Immature natural killer cell (primary cell): ENCODE measurements at places on chromosomes 6 and 20. TPM values are rescaled to one million over a fixed set of nuclear protein-coding genes. Genes with fewer than 3 reads are reported as not detected.

GRCh38 chr6:111862741-111863140 lies 10.5 kb downstream of the FYN start:
- peaks cover 3% of the 10 kb centered on the region for H3K36me3 ChIP-seq
- H3K4me3 ChIP-seq = peak overlapping the region; percentile 2
- no peak for DNase-seq
- peak overlapping the region; percentile 26 for H3K27ac ChIP-seq

- H3K4me1 ChIP-seq = no peaks in the 10 kb centered on the region
- peaks cover 4% of the 10 kb centered on the region for H3K36me3 ChIP-seq
- H3K4me3 ChIP-seq = no peak overlapping the region
- DNase-seq = no peak
Observed at GRCh38 chr6:74705451-74705850, 500.4 kb downstream of the COL12A1 start.

GRCh38 chr20:36085686-36086267 lies 68.8 kb upstream of the EPB41L1 start:
- H3K27ac ChIP-seq = no peak overlapping the region
- no peak for DNase-seq
- no peaks in the 10 kb centered on the region for H3K36me3 ChIP-seq
- no peak overlapping the region for H3K4me3 ChIP-seq
- H3K4me1 ChIP-seq = no peaks in the 10 kb centered on the region
- peaks cover 10% of the 10 kb centered on the region for H3K27me3 ChIP-seq

GRCh38 chr6:164660781-164661180 lies 648.6 kb downstream of the C6orf118 start:
- H3K4me3 ChIP-seq = no peak overlapping the region
- no peaks in the 10 kb centered on the region for H3K4me1 ChIP-seq
- no peaks in the 10 kb centered on the region for H3K27me3 ChIP-seq
- DNase-seq = no peak
- no peaks in the 10 kb centered on the region for H3K36me3 ChIP-seq

DNA sequence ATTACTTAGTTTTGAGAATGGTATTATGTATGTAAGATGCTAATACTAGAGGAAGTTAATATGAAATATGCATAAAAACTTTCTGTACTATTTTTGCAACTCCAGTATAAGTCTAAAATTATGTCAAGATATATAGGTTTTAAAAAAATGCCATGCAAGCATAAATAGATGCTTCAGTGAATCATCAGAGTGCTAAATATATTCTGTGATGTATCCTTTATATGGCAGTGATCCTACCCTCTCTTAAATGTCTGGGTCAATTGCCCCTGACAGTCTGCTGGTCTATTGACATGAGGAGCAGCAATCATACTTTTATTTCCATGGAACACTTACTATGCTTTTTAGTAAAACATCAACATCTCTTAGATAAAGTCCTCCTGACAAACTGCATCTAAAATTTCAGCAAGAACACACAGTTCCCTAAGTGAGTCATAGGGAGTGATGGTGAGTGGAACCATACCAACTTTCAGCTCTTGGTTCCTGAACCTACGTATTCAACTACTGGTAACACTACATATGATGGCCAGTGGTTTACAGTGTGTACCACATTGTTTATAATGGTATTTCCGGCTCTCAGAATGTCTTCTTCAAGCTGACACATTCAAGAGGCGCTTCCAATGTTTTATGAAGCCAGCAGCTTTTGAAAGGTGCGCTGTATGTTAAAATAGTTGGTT lies 928.7 kb upstream of the GJE1 start:
- H3K27me3 ChIP-seq = peaks cover 2% of the 10 kb centered on the region
- no peaks in the 10 kb centered on the region for H3K36me3 ChIP-seq
- no peak overlapping the region for H3K4me3 ChIP-seq
- no peak for DNase-seq

- DNase-seq = no peak
- no peak overlapping the region for H3K4me3 ChIP-seq
- no peaks in the 10 kb centered on the region for H3K36me3 ChIP-seq
- peaks cover 7% of the 10 kb centered on the region for H3K4me1 ChIP-seq
- no peak overlapping the region for H3K27ac ChIP-seq
Observed at GRCh38 chr6:149168968-149169367, 148.5 kb upstream of the TAB2 start.

- H3K27me3 ChIP-seq = peaks cover 10% of the 10 kb centered on the region
- H3K36me3 ChIP-seq = no peaks in the 10 kb centered on the region
- DNase-seq = peak; percentile 56
Observed at GRCh38 chr6:131519670-131520436, 53.2 kb upstream of the ARG1 start.

- no peak overlapping the region for H3K27ac ChIP-seq
- H3K27me3 ChIP-seq = peaks cover 5% of the 10 kb centered on the region
- no peaks in the 10 kb centered on the region for H3K36me3 ChIP-seq
- no peak overlapping the region for H3K4me3 ChIP-seq
- no peak for DNase-seq
- H3K4me1 ChIP-seq = no peaks in the 10 kb centered on the region
Observed at GRCh38 chr20:11753155-11753554, 164.5 kb upstream of the BTBD3 start.

DNA sequence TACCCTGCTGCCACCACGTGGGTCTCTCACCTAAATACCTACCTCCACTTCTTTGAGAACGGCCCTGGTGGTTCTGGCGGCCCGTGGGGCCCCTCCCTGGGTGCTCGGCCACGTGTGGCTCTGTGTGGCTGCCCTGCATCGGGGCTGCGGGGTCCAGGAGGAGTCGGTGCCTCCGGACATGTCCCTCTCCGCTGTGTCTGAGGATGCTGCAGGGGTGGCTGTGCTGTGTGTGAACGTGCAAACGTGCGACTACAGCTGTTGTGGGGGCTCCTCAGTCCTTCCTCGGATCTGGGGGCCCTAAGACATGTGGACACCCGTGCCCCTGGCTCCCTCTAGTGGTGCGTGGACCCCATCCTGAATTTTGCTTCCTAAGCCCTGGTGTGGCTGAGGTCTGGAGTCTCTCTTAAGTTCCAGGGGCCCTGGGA lies 691.8 kb downstream of the QKI start:
- H3K4me1 ChIP-seq = peaks cover 28% of the 10 kb centered on the region
- DNase-seq = no peak
- peaks cover 5% of the 10 kb centered on the region for H3K27me3 ChIP-seq
- H3K27ac ChIP-seq = no peak overlapping the region

GRCh38 chr20:57175397-57176010 lies 90.9 kb downstream of the BMP7 start:
- no peaks in the 10 kb centered on the region for H3K36me3 ChIP-seq
- no peak for DNase-seq
- H3K4me1 ChIP-seq = no peaks in the 10 kb centered on the region
- H3K27me3 ChIP-seq = peaks cover 7% of the 10 kb centered on the region

DNA sequence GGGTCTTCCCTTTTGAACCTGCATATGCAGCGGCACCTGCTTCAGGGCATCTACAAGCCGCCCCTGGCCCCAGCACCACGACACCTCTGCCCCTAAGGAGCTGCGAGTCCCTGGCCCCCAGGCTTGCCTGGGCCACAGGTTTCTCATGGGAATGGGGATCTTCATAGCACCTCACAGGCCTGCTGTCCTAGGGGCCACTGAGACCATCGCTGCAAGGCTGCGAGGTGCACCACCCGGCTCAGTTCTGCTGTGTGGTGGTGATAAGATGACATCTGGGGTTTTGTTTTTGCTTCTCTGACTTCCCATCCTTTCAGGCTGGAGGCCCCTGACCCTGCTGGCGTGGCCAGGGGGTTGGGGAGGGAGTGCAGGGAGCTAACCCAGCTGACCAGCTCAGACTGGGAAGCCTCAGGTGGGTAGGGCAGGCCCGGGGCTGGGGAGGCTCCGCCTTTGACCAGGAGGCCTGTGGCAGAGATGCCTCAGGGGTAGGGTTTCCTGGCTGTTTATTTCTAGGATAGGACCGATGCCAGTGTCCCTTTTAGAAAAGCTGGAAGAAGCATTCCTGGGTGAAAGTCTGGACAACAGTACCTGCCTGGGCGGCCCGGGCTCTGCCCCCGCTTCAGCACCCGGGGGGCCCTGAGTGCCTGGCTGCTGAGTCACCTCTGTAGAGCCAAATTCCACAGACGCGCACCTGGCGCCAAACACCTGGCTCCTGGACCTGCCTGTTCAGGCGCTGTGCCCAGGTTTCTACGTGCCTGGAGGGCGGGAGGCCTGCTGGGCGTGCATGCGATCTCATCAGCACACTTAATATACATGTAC lies 264.7 kb downstream of the DLL1 start:
- H3K27me3 ChIP-seq = peaks cover 13% of the 10 kb centered on the region
- H3K27ac ChIP-seq = no peak overlapping the region
- no peak for DNase-seq
- no peaks in the 10 kb centered on the region for H3K36me3 ChIP-seq
- no peak overlapping the region for H3K4me3 ChIP-seq

DNA sequence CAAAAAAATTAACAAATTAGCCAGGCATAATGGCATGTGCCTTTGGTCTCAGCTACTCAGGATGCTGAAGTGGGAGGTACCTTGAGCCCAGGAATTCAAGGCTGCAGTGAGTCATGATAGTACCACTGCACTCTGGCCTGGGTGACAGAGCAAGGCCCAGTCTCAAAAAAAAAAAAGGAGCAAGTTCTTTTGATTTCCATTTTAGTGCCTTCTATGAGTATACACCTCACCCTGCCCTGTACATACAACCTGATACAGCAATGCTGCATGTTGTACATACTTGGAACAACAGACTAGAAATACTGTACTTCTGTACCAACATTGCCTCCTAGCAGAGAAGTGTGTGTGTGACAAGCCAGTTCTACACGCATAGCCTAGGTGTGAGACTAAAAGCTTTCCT lies 97.3 kb upstream of the CARMIL1 start:
- H3K27me3 ChIP-seq = peaks cover under 1% of the 10 kb centered on the region
- H3K4me3 ChIP-seq = no peak overlapping the region
- no peaks in the 10 kb centered on the region for H3K36me3 ChIP-seq
- no peak overlapping the region for H3K27ac ChIP-seq

GRCh38 chr6:43207286-43207685 lies 22.0 kb downstream of the DNPH1 start:
- DNase-seq = no peak
- no peak overlapping the region for H3K27ac ChIP-seq
- H3K27me3 ChIP-seq = no peaks in the 10 kb centered on the region
- H3K36me3 ChIP-seq = no peaks in the 10 kb centered on the region
- H3K4me1 ChIP-seq = no peaks in the 10 kb centered on the region

DNA sequence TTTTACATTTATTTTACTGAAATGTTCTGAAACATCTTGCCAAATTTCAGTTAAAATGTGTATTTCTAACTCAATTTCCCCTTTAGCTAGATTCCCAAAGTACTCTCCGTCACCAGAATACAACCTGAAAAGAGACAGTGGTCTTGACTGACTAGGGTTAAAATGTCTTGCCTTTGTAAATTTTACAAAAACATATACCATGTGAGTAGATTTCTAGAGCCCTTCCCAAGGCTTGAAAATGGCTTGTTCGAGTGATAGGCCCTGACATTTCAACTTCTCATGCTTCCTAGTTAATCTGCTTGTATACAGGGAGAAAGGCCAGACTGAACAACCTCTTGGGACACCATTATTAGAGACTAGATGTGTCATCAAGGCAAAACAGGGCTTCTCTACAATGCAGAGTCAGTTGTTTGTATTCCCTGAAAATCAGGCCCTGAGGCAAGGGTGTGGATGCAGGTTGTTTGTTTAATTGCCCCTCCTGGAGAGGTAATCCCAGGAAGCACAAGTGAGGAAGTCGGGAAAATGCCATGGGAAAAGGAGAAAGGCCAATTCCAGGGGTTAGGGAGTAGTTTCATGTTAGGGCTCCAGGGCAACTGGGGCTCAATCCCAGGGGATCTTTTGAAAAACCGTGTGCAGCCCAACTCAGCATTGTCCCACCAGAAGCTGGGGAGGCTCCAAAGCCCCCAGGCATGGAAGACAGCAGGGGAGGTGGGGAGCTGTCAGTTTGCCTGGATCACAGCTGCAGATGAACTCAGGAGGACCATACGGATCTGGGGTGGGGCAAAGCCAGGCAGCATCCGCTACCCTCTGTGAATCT lies 11.6 kb upstream of the TFB1M start:
- no peak for DNase-seq
- H3K27ac ChIP-seq = no peak overlapping the region
- H3K4me1 ChIP-seq = peaks cover 2% of the 10 kb centered on the region
- no peaks in the 10 kb centered on the region for H3K27me3 ChIP-seq

DNA sequence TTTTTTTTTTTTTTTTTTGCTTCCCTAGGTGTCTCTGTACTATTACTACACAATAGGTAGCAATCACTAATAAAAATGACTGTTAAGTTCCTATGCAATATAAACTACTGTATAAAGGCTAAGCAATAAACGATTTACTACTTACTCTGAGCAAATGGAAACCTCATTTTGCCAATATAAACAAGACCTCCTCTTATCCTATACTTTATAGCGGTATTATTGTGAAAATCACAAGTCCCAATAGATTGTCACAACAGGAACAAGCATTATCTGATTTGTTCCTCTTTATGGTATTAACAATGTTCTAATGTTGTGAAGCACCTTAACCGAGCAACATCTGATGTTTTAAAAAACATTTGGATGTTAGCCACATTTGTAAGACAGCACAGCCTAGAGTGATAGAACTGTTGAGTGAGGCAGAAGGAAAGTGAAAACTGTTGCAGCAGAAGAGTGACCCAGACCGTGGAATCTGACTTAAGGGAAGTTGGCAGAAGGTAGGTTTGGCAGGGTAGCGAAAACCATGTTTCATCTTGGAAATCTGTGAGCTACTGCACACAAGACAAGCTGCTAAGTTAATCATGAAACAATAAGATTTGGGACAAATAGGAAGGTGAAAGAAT lies 94.2 kb downstream of the MYLK4 start:
- H3K4me1 ChIP-seq = no peaks in the 10 kb centered on the region
- no peak for DNase-seq
- H3K27ac ChIP-seq = no peak overlapping the region
- H3K27me3 ChIP-seq = peaks cover 2% of the 10 kb centered on the region

DNA sequence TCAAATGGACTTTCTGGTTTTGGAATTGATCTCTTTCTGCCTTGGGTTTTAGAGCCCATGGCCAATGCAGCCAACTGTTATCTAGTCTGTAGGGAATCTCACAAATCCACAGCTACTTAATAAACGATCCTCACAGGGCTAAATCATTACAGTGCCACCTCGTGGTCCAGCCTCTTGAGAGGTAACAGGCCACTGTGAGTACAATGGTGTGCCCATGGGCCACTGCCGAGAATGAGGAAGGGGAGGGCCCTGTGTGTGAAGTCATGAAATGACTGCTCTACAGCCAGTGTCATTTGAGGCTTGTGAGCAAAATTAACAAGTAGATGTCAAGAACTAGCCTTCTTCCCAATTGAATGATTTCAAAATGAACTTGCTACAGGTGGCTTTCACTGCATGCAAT lies 54.3 kb upstream of the GMPR start:
- peaks cover 17% of the 10 kb centered on the region for H3K27me3 ChIP-seq
- H3K36me3 ChIP-seq = peaks cover 4% of the 10 kb centered on the region
- H3K4me3 ChIP-seq = no peak overlapping the region
- DNase-seq = no peak

- H3K4me1 ChIP-seq = peaks cover 22% of the 10 kb centered on the region
- peaks cover 13% of the 10 kb centered on the region for H3K36me3 ChIP-seq
- H3K4me3 ChIP-seq = peak within 1 kb of the TSS; percentile 87
- H3K27ac ChIP-seq = peak within 1 kb of the TSS; percentile 61
Observed at GRCh38 chr6:43644940-43645612, at the start of gene RSPH9. RSPH9 (plus strand) TSS chr6:43645036; CDS start chr6:43645099, 63 bp downstream.

- no peak for DNase-seq
- H3K36me3 ChIP-seq = peaks cover 3% of the 10 kb centered on the region
- H3K4me1 ChIP-seq = peaks cover 25% of the 10 kb centered on the region
- no peak overlapping the region for H3K4me3 ChIP-seq
Observed at GRCh38 chr20:50344232-50345071, 153.8 kb downstream of the CEBPB start.

EFCAB8 gene
- 0.20 TPM for polyA plus RNA-seq

ARMC2 gene
- polyA plus RNA-seq = 4.2 TPM

CAP2 gene
- not detected for polyA plus RNA-seq

FABP7 gene
- not detected for polyA plus RNA-seq

RTEL1 gene
- 7.3 TPM for polyA plus RNA-seq
